Inflammatory macrophage treated with lipopolysaccharide for 4 hours (primary cell): ENCODE measurements at places on chromosomes 12 and 14.

DNA sequence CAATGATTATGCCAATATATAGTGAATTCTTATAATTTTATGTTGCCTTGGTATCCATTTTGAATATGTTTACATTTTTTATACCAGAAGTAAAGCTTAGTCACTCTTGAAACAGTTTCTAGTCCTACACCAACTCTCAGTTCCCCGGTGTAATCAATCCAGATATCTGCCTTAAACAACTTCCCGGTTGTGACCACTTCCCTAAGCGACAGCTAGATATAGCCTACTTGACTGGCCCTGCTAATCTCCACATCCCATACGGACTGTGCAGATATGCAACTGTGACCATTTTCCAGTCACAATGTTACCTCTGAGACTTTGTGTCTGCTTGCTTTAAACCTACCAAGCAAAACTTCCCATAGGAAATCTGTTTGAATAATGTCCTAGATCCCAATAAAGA lies 1551.5 kb upstream of the SEL1L start:
- DNase-seq = no peak

- peak; percentile 85 for DNase-seq
Measured at GRCh38 chr14:90820958-90821357, 4.7 kb upstream of the TTC7B start.

- DNase-seq = peak; percentile 81
Measured at GRCh38 chr14:30849354-30849753, 25.0 kb upstream of the COCH start.

- no peak for DNase-seq
Measured at GRCh38 chr12:63164911-63165310, 13.9 kb upstream of the AVPR1A start.

- no peak for DNase-seq
Measured at GRCh38 chr12:51777457-51777856, 71.1 kb downstream of the FIGNL2 start.

- peak; percentile 44 for DNase-seq
Measured at GRCh38 chr12:120115692-120116440, 687 bp downstream of the RAB35 start.

GRCh38 chr12:102479099-102479885 lies 1.1 kb downstream of the IGF1 start:
- no peak for DNase-seq

GRCh38 chr14:26081043-26081442 lies 516.8 kb downstream of the NOVA1 start:
- DNase-seq = no peak

- no peak for DNase-seq
Measured at GRCh38 chr12:49255857-49256637, 8.8 kb upstream of the TUBA1C start.

DNA sequence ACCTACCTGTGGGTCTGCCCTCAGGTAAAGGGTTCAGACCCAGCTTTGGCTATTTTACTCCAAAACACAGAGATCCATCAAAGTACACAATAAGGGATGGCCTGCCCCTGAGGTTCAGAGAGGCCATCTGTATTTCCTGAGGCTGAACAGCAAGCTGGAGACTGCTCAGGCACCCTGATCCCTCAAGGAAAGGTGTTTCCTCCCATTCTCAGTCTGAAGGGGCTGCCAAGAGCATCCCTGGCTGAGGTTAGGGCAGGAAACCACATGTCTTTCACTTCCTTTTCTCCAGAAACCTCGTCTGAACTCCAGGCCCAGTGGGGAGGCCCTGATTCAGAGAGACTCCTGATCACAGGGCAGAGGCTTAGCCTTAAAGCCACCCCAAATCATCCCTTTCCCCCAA lies 1.5 kb downstream of the RILPL1 start:
- peak; percentile 78 for DNase-seq

- DNase-seq = no peak
Measured at GRCh38 chr12:98724384-98725155, 79.5 kb downstream of the APAF1 start.

GRCh38 chr14:57714487-57714931 lies 151.4 kb downstream of the SLC35F4 start:
- DNase-seq = no peak

DNA sequence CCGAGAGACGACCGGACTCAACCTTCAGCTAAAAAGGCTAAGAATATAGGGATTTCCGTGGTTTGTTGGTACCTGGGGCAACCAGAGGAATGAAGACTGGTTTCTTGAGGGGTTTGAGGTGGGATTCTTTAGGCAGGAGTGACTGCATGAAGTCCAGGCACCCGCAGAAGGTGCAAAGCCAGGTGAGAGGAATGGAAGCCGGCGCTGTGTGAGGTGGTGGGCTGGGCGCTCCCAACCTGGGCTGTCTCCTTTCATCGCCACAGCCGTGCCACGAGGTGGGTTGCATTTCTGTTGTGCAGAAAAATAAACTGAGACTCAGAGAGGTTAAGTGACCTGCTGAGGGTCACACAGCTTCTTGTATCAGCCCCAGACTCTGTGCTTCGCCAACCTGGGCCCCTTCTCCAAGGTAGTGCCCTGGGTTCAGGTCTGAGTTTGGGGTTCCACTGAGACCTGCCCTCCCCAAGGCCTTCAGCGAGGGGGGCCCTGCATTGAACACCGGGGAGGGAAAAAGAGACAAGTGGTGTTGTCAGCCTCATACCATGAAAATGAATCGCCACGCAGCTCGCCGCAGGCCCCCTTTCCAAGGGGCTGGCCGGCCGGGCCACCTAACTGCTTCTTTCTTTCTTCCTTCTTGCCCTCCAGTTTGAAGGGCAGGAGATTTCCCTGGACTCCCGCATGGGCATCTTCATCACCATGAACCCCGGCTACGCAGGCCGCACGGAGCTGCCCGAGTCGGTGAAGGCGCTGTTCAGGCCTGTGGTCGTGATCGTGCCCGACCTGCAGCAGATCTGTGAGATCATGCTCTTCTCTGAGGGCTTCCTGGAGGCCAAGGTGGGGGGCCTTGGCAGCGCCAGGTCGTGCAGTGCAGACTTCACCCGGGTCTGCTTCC lies 88.4 kb downstream of the DNAH10 start:
- no peak for DNase-seq

GRCh38 chr14:21537090-21537424 lies 10.9 kb upstream of the SALL2 start:
- no peak for DNase-seq

DNA sequence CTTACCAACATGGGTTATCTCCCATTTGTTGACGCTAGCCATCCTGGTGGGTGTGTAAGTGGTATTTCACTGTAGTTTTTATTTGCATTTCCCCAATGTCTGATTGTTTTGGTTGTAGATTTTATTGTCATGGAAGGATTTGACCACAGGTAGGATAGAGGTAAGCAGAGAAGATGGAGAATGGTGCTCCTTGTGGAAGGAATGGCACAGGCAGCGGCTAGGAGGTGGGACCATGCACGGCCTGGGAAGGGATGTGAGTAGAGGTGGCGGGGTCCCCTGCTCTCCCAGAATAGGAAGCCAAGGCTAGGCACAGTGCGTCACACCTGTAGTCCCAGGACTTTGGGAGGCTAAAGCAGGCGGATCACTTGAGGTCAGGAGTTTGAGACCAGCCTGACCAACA lies 41.4 kb downstream of the PHETA1 start:
- DNase-seq = no peak

- peak; percentile 62 for DNase-seq
Measured at GRCh38 chr12:117857632-117858612, 110.9 kb downstream of the KSR2 start.
